ENCODE measurements at places on chromosomes 11 and 22. TPM values are rescaled to one million over a fixed set of nuclear protein-coding genes. Genes with fewer than 3 reads are reported as not detected.

The SMIM38 gene
- 0.18 TPM for total RNA-seq

The TRPC6 gene
- 0.56 TPM for total RNA-seq

The OR2AT4 gene
- not detected for total RNA-seq

The PHOX2A gene
- not detected for total RNA-seq

The POU2AF1 gene
- total RNA-seq: 0.10 TPM

The CD3D gene
- 2.0 TPM for total RNA-seq

The FADS1 gene
- total RNA-seq: 44.9 TPM

Data from left cardiac atrium (tissue), 4 donors.